ENCODE measurements at places on chromosomes 6 and 20.
A peak's percentile ranks its signal among the peaks of the same experiment; 100 is the strongest.

GRCh38 chr6:85321906-85322305, 128.0 kb upstream of the NT5E start:
- no peak for DNase-seq

GRCh38 chr20:11015440-11015839, 341.6 kb upstream of the JAG1 start:
- no peak for DNase-seq

DNA sequence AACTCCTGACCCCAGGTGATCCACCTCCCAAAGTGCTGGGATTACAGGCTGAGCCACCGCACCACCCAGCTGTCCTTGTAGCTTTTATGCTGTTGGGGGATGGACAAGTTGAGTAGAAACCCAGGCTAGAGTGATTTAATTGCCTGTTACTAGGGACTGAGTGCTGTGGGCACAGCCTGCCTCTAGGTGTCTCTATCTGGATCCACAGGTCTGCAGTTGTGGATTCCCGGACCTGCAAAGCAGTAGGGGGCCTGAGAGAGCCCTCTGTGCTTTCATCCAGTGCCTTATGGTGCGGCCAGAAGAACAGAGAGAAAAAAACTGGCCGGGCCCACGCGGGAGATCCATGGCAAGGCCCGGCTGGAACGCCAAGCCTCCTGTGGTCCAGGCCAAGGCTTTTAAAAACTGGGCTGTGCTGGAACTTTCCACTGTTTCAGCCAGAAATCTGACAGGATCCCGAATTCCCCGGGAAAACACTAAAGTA, 5.2 kb downstream of the SIRPA start:
- DNase-seq, result no peak

DNA sequence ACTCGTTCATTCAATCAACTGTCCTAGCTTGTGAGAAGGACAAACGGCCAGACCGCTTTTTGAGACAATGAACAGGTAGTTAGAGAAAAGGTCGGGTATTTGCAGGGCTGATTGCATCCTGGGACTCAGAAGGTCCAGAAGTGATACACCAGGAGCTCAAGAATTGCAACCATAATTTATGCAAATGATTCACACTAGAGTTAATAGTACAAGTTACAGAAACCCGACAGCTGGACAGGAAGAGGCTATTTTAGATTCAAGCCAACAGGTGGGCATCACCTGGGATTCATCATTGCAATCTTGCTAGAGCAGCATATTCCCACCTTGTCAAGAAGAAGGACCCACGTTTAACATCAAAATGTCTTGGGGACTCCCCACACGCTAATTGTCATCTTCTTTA, 83.5 kb downstream of the TNFAIP3 start:
- no peak for DNase-seq

DNA sequence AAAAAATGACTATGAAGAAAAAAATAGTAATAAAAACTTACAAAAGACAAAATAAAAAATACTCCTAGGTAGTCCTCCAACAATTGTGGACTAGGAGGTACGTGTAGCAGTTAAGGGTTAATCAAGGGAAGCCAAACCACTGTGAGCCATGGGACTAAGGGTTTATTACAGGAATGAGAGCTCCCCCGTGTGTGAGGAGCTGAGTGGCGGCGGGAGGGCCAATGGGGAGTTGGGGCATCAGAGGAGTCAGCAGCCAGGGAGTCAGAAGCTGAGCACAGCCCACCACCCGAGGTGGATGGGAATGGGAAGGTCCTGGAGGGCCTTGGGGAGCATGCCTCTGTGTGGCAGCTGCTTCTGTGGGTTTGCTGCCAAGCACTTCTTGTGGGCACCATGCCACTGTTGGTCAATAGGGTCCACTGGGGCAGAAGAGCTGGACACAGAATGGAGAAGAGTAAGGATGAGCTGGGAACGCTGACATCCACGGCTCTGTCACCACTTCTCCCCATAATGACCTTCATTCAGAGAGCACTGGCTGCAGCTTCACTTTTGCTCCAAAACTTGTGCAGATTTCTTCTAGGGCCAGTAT, 373.3 kb downstream of the CDKAL1 start:
- no peak for DNase-seq

- peak; percentile 88 for DNase-seq
These were observed 62.5 kb downstream of the PYGB start for GRCh38 chr20:25310268-25310920.

DNA sequence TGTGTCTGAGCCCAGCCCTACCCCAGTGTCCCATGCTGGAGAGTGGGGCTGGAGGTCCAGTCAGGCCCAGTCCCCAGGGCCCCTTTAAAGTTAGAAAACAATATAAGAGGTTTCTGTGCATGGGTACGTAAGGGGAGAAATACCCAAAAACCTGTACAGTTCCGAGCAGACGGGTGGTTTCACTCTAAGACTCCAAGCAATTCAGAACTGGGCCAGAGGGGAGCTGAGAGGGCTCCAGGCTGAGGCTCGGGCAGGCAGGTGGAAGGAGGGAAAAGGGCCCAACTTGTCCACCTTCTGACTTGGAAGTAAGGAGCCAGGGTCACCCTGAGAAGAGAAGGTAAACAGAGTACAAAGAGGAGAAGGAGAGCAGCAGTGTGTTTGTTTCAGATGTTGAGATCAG, 296.0 kb downstream of the CDH4 start:
- DNase-seq, result no peak

- DNase-seq, result no peak
These were observed 210.4 kb upstream of the MARCKS start for GRCh38 chr6:113646701-113647100.

GRCh38 chr6:147752689-147753403, 244.4 kb downstream of the SAMD5 start:
- no peak for DNase-seq

- no peak for DNase-seq
These were observed 59.5 kb downstream of the PSMG4 start for GRCh38 chr6:3318226-3318625.

GRCh38 chr6:137707590-137708360, 159.3 kb upstream of the TNFAIP3 start:
- peak; percentile 96 for DNase-seq

DNA sequence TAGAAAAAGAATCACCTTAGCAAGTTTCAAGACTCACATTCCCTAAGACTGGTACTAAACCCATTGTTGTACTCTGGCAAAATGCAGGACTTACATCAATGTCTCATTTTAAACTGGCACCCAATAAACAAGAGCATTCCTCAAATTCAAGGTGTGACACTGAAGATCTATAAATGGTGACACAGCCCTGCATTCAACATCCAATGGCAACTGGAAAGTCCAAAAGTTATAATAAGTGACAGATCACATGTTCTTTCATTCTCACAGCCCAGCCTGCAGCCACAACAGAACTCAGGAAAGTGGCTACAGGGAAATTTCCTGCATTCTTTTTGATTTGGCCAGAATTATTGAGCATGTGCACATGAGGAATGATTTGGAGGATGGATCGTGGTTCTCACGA, 57.5 kb downstream of the MBOAT1 start:
- no peak for DNase-seq
